ENCODE measurements at places on chromosomes 2 and 18.

- peak; percentile 11 for DNase-seq
Observed at GRCh38 chr2:126699716-126700581, 44.0 kb downstream of the GYPC start.

GRCh38 chr18:24922491-24922890, 429.5 kb downstream of the ZNF521 start:
- DNase-seq: no peak

- no peak for DNase-seq
Observed at GRCh38 chr2:235264121-235264493, 229.7 kb upstream of the AGAP1 start.

GRCh38 chr2:237432484-237433092, 18.6 kb upstream of the COL6A3 start:
- no peak for DNase-seq

- DNase-seq: no peak
Observed at GRCh38 chr2:145186303-145186702, 666.4 kb upstream of the ZEB2 start.

- DNase-seq: no peak
Observed at GRCh38 chr2:66940080-66940479, 457.1 kb upstream of the ETAA1 start.

DNA sequence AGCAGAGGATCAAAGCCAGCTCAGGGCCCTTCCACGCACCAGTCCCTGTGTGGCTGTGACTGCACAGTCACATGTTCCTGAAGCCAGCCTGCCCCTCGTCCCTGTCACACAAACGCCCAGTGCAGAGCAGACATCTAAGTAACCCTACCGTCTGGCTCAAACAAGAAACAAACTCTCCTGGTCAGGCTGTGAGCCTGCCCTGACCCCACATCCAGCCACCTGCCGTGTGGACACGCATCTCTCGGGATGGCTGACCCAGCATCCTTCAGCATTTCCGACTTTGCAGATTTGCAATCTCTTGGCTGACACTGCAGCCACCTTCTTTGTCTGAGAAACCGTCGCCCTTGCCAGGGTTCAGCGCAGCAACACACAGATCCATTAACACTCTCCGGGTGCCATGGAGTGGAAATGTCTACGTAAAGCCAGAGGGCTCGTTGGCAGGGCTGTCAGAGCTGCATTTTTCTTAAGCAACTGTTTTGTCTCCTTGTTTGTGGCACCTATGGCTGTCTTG, 82.3 kb upstream of the ASAP2 start:
- no peak for DNase-seq

GRCh38 chr2:31387850-31388249, 26.7 kb downstream of the XDH start:
- no peak for DNase-seq

- no peak for DNase-seq
Observed at GRCh38 chr18:1227025-1227424, 322.4 kb downstream of the ADCYAP1 start.

- no peak for DNase-seq
Observed at GRCh38 chr2:229920011-229920641, 1.7 kb downstream of the TRIP12 start.

DNA sequence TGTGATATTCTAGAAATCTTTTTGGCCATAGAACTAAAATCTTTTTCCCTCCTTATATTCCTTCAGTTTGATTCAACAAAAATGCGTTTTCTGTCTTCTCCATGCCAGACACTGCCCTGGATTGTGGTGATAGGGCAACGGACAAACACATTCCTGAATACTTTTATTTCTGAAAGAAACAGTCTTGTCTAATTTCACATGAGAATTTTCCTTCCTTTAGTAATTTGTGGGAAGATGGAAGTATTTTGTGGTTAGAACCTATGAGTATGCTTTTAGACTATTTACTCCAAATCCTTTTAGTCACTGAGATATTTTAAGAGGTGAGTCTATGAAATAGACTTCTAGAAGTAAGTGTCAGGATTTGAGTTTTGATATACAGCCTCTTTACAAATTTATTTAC, 49.6 kb downstream of the COL5A2 start:
- no peak for DNase-seq

DNA sequence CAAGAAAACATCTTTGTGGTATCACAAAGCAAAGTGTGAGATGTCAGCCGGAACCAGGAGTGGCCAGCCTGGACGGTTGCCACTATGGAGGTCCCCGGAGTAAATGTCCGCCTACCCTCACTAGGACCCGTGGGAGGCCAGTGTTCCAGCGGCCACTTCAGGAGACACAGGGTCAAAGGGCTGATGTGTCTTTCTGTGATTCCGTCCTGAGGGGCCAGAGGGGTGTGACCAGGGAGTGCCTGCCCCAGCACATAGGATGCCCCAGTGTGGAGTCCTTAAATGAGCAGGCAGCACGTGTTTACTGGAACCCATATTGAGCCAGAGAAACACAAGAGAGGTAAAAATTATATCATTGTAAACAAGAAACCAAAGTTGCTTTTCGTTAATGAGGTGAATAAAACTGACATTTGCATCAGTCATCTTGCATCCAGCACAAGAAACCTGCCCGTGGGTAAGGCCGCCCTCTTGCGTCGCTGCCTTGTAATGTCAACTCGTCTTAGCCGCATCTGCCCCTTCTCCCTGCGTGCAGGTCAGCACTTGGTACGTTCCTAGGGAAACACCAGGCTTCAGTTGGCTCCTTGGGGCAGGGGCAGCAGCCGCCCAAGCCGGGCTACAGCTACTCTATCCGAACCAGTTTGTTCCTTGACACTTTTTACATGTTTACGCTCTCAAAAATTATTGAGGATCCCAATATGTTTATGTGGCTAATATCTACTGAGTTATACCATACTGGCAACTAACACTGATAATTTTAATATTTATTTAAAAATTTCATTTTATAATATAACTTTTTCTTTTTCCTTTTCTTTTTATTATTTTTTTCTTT, 46.7 kb upstream of the LAPTM4A start:
- DNase-seq: no peak

DNA sequence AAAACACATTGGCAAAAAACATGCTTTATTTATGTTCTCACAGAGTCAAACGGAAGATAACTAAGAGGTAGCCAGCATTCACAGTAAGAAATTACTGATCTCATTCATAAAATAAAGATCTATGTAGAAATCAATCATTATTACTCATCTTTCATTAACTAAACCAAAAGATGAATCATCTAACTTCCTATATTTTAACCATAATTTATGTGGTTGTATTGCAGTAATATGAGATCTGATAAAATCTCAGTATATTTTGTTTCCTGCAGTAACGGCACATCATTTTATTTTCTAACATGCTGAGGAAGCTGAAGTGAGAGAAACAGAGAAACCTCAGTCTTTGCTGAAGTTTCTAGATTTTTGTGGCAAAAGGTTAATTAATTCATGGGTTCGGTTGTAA, 375.8 kb downstream of the GALNT13 start:
- DNase-seq: no peak

DNA sequence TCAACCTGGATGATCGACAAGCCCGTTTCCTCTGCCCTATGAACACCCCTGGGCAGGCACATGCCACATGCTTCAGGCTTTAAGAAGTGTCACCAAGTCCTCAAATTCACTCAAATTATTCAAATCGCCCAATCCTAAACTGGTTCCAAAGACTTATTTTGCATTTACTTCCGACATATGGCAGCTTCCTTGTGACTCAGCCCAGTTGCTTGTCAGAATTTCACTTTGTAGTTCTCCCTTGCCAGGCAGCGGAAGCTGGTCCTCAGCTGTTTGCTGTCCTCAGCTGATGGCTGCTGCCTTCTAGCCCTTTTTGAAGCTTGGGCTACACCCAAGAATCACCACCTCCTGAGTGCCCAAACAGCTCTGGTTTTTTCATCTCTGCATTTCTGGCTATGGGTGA, 105.4 kb upstream of the LMAN1 start:
- no peak for DNase-seq

- no peak for DNase-seq
Observed at GRCh38 chr2:233153146-233153798, 93.1 kb downstream of the INPP5D start.
